ENCODE measurements at places on chromosomes 2 and 18. TPM values are rescaled to one million over a fixed set of nuclear protein-coding genes. Genes with fewer than 3 reads are reported as not detected.

FAM124B gene
- total RNA-seq: 0.25 TPM

CDH19 gene
- not detected for total RNA-seq

DPP4 gene
- total RNA-seq: 25.9 TPM

MAP4K3 gene
- total RNA-seq: 12.5 TPM

IL36RN gene
- not detected for total RNA-seq

FZD7 gene
- total RNA-seq: 0.65 TPM

NTSR2 gene
- total RNA-seq: not detected

SFTPB gene
- not detected for total RNA-seq

DTNA gene
- total RNA-seq: 0.41 TPM

DNA sequence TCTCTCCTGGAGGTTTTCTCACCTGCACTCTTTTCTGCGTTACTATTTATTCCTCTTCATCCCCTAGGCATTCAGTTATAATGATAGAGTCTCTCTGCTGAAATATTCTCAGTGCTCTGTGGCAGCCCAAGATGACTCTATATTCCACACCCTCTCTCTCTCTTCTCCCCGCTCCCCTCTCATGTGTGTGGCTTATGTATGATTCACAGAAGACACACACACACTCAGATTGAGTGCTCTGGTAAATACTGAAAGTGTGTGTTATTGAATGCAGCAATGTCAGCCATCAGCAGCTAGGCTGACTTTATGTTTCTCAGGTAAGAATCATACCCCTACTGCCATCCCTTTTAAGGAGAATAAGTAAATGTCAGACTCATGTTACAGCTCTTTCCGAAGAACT lies 201.2 kb downstream of the SLC4A10 start:
- no peaks in the 10 kb centered on the region for H3K36me3 ChIP-seq
- no peak overlapping the region for H3K4me3 ChIP-seq
- peak; percentile 4 for DNase-seq
- H3K4me1 ChIP-seq: peaks cover 11% of the 10 kb centered on the region
- no peak overlapping the region for H3K27ac ChIP-seq

- no peak overlapping the region for H3K4me3 ChIP-seq
- peaks cover 25% of the 10 kb centered on the region for H3K4me1 ChIP-seq
- peaks cover 45% of the 10 kb centered on the region for H3K36me3 ChIP-seq
- no peak overlapping the region for H3K27ac ChIP-seq
- no peak for DNase-seq
- H3K27me3 ChIP-seq: no peaks in the 10 kb centered on the region
Measured at GRCh38 chr2:274503-274902, 9.8 kb downstream of the ACP1 start.

DNA sequence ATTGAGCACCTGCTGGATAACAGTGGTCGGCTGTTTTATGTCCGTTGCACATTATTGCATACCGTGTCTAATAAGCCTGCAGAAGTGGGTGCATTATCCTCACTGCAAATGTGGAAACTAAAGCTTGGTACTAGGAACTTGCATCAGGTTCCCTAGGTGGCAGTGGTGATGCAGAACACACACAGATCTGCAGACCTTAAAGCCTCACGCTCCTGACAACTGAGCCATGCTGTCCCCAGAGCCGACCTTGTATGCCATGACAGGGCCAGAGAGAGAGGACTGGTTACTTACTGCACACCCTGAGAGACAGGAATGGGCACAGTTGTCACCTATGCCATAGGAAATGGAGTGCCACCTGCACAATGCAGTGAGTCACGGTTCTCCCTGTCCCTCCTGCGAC lies 151.8 kb downstream of the SH3RF3 start:
- no peaks in the 10 kb centered on the region for H3K36me3 ChIP-seq
- no peak for DNase-seq
- no peak overlapping the region for H3K4me3 ChIP-seq
- no peaks in the 10 kb centered on the region for H3K4me1 ChIP-seq
- no peaks in the 10 kb centered on the region for H3K27me3 ChIP-seq

DNA sequence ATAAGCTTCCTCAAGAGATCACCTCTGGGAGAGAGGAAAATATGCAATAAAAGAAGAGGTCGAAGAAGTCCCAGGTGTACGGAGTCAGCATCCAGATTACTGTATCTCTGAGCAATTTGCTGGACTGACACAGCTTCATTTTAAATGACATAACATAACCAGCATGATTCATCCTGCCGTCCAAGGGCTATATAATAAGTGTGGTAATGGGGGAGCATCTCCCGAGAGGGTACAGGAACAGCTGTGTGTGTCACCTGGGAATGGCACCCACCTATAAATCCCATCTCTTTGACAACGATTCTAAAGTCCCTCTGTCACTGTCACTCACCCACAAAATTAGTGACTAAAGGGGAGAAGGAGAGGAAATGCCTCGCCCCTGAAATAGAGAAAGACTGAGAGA lies 19.3 kb upstream of the FZD7 start:
- H3K27me3 ChIP-seq: peaks cover 16% of the 10 kb centered on the region
- DNase-seq: no peak
- H3K36me3 ChIP-seq: no peaks in the 10 kb centered on the region
- H3K4me3 ChIP-seq: no peak overlapping the region
- H3K27ac ChIP-seq: no peak overlapping the region
- H3K4me1 ChIP-seq: no peaks in the 10 kb centered on the region

- H3K27ac ChIP-seq: no peak overlapping the region
- no peak overlapping the region for H3K4me3 ChIP-seq
- H3K4me1 ChIP-seq: no peaks in the 10 kb centered on the region
Measured at GRCh38 chr2:182477774-182478173, 50.9 kb upstream of the PDE1A start.

- H3K27ac ChIP-seq: no peak overlapping the region
- DNase-seq: no peak
- peaks cover 4% of the 10 kb centered on the region for H3K36me3 ChIP-seq
- no peak overlapping the region for H3K4me3 ChIP-seq
- peaks cover 3% of the 10 kb centered on the region for H3K4me1 ChIP-seq
- H3K27me3 ChIP-seq: no peaks in the 10 kb centered on the region
Measured at GRCh38 chr18:56795381-56795780, 144.2 kb downstream of the WDR7 start.

- no peak for DNase-seq
- no peaks in the 10 kb centered on the region for H3K36me3 ChIP-seq
- no peak overlapping the region for H3K4me3 ChIP-seq
- H3K27ac ChIP-seq: no peak overlapping the region
- H3K27me3 ChIP-seq: no peaks in the 10 kb centered on the region
- H3K4me1 ChIP-seq: no peaks in the 10 kb centered on the region
Measured at GRCh38 chr2:114714313-114714712, 271.9 kb downstream of the DPP10 start.

GRCh38 chr18:4264347-4264791 lies 190.7 kb downstream of the DLGAP1 start:
- no peak overlapping the region for H3K27ac ChIP-seq
- H3K4me3 ChIP-seq: no peak overlapping the region
- DNase-seq: no peak
- no peaks in the 10 kb centered on the region for H3K27me3 ChIP-seq
- H3K36me3 ChIP-seq: no peaks in the 10 kb centered on the region

DNA sequence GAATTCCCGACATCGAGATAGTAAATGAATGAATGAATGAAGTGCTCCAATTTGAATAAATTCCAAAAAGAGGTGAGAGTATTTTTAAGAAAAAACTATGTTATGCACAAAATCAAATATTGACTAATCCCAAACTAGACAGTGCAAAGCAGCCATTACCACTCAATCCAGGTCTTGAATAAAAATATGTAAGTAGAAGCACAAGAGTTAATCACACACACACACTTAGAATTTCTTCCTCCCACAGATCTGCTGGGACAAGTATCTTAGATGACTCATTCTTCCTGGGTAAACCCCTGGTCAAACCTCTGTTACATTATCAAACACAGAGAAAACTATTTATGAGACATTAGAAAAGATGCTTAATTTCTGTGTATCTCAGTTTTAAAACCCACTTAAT lies 102.0 kb downstream of the PLA2R1 start:
- no peak overlapping the region for H3K27ac ChIP-seq
- peaks cover 17% of the 10 kb centered on the region for H3K4me1 ChIP-seq
- no peak overlapping the region for H3K4me3 ChIP-seq
- no peaks in the 10 kb centered on the region for H3K36me3 ChIP-seq

GRCh38 chr18:75128051-75128605 lies 80.8 kb downstream of the PTGR3 start:
- H3K27me3 ChIP-seq: peaks cover 5% of the 10 kb centered on the region
- no peak overlapping the region for H3K27ac ChIP-seq
- no peak overlapping the region for H3K4me3 ChIP-seq
- H3K36me3 ChIP-seq: no peaks in the 10 kb centered on the region
- H3K4me1 ChIP-seq: peaks cover 4% of the 10 kb centered on the region

GRCh38 chr2:96109361-96109680 lies 7.0 kb downstream of the ADRA2B start:
- H3K27ac ChIP-seq: no peak overlapping the region
- H3K27me3 ChIP-seq: no peaks in the 10 kb centered on the region
- no peak overlapping the region for H3K4me3 ChIP-seq
- H3K4me1 ChIP-seq: no peaks in the 10 kb centered on the region
- no peaks in the 10 kb centered on the region for H3K36me3 ChIP-seq

DNA sequence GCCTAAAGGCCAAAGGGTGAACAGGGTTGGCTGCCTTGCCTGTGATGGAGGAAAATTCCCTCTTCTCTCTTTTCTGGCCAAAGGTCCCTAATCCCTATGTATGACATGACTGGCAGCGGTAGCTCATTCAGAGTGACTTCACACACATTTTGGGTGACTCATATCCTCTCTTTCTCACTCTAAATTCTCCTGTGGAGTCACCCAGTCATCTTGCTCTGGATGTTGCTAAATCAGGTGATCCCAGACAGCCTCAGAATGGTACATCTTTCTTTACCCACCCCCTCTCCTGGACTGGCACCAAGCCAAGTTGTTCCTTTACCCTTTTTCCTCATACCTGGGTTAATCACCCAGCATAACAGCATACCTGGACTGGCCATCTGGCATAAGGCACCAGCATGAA lies 77.2 kb downstream of the NEURL3 start:
- H3K4me1 ChIP-seq: peaks cover 10% of the 10 kb centered on the region
- DNase-seq: peak; percentile 26
- peaks cover 10% of the 10 kb centered on the region for H3K27me3 ChIP-seq
- H3K4me3 ChIP-seq: no peak overlapping the region

DNA sequence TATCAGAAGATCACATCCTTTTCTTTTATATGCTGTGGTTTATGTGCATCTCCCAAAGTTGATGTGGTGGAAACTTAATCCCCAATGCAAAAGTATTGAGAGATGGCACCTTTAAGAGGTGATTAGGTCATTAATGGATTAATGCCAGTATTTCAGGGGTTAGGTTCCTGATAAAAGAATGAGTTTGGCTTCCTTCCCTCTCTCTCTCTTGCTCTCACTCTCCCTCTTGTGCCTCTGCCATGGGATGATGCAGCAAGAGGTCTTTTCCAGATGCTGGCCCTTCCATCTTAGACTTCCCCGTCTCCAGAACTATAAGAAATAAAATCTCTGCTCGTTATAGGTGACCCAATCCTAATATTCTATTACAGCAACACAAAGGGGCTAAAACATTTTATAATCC lies 85.0 kb downstream of the TTC27 start:
- no peaks in the 10 kb centered on the region for H3K27me3 ChIP-seq
- peaks cover 53% of the 10 kb centered on the region for H3K36me3 ChIP-seq
- peaks cover 21% of the 10 kb centered on the region for H3K4me1 ChIP-seq
- H3K27ac ChIP-seq: no peak overlapping the region
- no peak overlapping the region for H3K4me3 ChIP-seq
- no peak for DNase-seq

DNA sequence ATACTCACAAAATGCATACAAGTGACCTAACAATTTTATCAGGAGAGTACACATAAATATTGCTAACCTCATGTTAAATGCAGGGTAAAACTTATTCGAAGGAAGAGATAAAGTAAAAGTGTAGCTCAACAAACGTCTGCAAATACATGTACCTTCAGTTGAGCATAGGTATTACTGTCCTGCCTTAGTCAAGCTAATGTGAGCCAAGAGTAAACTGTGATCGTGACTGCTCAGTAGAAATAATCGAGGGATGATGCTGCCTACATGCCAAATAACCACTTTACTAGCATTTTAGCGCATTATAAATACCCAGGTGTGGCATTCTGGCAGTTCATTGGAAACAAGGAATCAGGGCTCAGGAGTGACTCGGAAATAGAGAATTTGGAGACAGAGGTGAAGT lies 779.5 kb downstream of the SOCS6 start:
- no peaks in the 10 kb centered on the region for H3K4me1 ChIP-seq
- no peak overlapping the region for H3K27ac ChIP-seq
- no peak for DNase-seq
- H3K36me3 ChIP-seq: no peaks in the 10 kb centered on the region

- no peaks in the 10 kb centered on the region for H3K36me3 ChIP-seq
- DNase-seq: no peak
- no peaks in the 10 kb centered on the region for H3K27me3 ChIP-seq
- H3K27ac ChIP-seq: no peak overlapping the region
- H3K4me3 ChIP-seq: no peak overlapping the region
Measured at GRCh38 chr2:204172145-204172600, 235.6 kb downstream of the ICOS start.

GRCh38 chr2:67896476-67896875 lies 166.3 kb downstream of the C1D start:
- DNase-seq: no peak
- peaks cover 9% of the 10 kb centered on the region for H3K27me3 ChIP-seq
- no peak overlapping the region for H3K27ac ChIP-seq
- H3K36me3 ChIP-seq: no peaks in the 10 kb centered on the region
- no peak overlapping the region for H3K4me3 ChIP-seq

DNA sequence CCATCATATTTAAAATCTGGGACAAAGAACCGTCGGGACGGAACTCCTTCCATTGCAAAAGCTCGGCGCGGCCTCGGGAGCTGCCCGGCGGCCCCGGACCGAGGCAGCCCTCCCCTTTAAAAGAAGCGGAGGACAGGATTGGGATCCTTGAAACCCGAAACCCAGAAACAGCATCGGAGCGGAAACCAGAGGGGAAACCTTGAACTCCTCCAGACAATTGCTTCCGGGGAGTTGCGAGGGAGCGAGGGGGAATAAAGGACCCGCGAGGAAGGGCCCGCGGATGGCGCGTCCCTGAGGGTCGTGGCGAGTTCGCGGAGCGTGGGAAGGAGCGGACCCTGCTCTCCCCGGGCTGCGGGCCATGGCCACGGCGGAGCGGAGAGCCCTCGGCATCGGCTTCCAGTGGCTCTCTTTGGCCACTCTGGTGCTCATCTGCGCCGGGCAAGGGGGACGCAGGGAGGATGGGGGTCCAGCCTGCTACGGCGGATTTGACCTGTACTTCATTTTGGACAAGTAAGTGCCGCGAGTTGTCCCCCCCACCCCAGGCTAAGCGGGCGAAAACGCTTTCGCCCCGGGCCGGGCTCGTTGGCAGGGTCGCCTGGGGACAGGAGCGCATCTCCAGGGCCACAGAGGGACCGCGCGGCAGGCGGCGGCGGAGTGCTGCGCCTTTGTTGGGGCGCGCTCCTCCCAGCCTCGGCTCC lies at the start of gene ANTXR1:
TSS of gene ANTXR1 (plus strand) at position 38 of the 698 bp plus-strand sequence. CDS start at position 359, 321 bp downstream.
- no peaks in the 10 kb centered on the region for H3K36me3 ChIP-seq
- H3K4me3 ChIP-seq: peak within 1 kb of the TSS; percentile 68
- no peak within 1 kb of the TSS for H3K27ac ChIP-seq

Measured in activated CD8-positive, alpha-beta T cell treated with anti-CD3 and anti-CD28 coated beads for 36 hours (primary cell).